ENCODE measurements at places on chromosomes 2 and 18. TPM values are rescaled to one million over a fixed set of nuclear protein-coding genes. Genes with fewer than 3 reads are reported as not detected.

Gene INHBB
- under 0.01 TPM for total RNA-seq

Gene COLEC11
- not detected for total RNA-seq

Gene GLI2
- total RNA-seq, result under 0.01 TPM

Gene STAT4
- 5.9 TPM for total RNA-seq

Gene HOXD8
- total RNA-seq, result not detected

Gene ELOA2
- not detected for total RNA-seq

Gene GAREM1
- total RNA-seq, result under 0.01 TPM
